ENCODE measurements at places on chromosomes 2 and 18.

DNA sequence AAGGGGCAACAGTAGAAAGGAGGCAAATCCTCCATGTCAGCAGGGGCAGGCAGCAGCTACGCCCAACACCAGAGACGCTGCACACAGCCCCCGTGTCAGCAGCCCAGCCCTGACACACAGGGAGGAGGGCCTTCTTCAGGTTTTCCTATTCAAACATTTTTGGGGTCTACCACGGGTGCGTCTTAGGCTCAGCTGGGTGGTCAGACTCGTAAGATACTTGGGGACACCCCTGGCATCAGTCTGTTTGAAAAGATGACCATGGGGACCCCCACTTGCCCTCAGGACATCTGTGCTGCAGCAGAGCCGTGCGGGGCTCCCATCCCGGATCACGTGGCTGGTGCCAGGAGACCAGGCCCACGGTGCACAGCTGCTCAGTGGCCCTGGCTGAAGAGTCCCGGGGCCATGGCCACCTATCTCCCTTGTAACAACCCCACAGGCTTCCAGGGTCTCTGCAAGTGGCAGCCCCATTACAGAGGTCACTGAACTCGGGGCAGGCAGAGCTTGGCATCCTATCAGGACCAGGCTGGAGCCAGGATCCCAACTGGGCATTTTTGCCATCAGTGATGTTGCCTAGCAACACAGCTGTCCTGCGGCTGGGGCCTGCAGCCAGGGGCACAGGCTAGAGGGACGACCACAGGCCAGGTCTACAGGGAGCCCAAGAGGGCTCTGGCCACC, 82.5 kb downstream of the EDAR start:
- no peak for DNase-seq

DNA sequence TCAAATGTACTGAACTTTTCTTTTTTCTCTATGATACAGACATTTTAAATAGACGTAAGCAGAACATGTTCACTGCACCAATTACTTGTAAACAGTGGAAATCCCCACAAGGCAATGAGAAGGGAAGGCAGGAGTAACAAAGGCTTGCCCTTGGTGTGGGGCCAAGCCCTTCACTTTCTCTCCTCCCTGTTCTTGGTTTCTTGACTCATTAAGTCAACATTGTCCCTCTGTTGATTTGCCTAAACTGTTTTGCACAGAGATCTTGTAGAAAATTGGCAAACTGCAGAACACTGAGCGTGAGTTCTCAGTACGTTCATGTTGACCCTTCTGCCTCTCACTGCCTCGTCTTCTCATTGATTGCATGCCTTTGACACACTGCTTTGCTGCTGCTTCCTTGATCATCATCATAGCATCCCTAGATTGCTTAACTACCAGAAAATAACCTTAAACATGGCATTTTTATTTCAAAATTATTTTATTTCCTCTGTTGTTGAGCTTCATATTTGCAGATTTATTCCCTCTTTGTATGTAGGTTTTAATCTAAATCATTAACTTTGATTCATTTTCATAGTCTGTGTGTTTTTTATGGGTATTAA, 257.7 kb downstream of the PTGR3 start:
- no peak for DNase-seq

- no peak for DNase-seq
These were observed 37.4 kb downstream of the RTN4 start for GRCh38 chr2:55012672-55013484.

GRCh38 chr18:3248658-3249359, 1.2 kb downstream of the MYL12A start:
- no peak for DNase-seq

DNA sequence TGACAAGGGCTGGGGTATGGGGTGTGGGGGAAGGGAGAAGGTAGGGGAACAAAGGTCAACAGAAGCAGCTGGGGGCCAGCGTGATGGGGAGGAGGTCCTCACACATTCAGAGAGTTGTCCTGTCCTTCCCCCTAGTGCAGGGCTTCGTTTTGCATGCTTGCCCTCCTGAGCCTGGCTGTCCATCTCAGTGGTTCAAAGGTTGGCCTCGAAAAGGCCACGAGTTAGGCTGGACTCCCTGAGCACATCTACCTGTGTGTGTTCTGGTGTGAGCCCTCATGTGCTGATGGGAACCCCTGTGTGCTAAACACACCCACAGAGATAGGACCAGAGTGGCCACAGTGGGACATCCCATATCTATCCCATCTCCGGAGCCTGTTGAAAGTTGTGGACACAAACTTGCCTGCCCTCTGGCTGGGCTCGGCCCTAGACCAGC, 51.9 kb downstream of the EPAS1 start:
- no peak for DNase-seq

- DNase-seq = no peak
These were observed 228.6 kb downstream of the TNS1 start for GRCh38 chr2:217774232-217774631.

DNA sequence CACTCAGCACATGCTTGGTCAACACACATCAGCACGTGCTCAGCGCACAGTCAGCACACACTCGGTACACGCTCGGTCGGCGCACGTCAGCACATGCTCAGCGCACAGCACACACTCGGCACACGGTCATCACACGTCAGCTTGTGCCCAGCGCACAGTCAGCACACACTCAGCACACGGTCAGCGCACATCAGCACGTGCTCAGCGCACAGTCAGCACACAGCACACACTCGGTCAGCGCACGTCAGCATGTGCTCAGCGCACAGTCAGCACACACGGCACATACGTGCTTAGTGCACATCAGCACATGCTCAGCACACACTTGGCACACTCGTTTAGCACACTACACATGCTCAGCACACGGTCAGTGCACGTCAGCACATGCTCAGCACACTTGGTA, 49.7 kb upstream of the NFATC1 start:
- DNase-seq = no peak

GRCh38 chr2:86513948-86514660, 49.1 kb downstream of the CHMP3 start:
- DNase-seq = no peak

DNA sequence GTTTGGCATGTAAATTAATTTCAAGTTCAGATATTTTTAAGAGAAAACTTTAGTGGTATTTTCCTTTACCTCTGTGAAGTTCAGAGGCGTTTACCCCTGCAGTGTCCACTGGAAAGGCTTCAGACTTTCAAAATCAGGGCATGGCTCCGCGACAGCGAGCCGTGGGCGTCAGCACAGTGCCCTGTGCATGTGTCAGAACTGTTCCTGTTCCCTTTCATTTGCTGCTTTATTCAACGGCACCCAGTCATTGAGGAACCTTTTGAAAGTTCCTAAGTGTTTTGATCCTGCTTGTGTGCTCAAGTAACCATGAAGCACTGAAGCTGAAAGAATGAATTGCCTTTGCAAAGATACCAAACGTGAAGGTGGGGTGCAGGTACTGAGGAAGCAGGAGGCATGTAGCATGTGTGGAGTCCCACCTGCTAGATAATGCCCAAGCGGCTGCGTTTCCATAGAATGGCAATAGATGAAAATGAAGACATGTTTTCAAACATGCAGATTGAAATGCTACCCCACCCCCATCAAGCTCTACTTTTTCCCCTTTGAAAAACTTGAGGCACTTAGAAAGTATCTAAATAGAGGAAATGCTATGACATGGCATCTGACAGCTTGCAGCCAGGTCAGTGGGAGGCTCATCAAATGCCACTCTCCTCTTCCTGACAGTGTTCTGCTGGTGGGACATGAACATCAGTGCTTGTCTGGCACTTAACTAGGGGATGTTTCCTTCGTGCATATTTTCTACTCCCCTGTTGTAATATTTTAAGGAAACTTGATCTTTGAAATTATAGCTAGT, 148.6 kb downstream of the ZNF236 start:
- no peak for DNase-seq

DNA sequence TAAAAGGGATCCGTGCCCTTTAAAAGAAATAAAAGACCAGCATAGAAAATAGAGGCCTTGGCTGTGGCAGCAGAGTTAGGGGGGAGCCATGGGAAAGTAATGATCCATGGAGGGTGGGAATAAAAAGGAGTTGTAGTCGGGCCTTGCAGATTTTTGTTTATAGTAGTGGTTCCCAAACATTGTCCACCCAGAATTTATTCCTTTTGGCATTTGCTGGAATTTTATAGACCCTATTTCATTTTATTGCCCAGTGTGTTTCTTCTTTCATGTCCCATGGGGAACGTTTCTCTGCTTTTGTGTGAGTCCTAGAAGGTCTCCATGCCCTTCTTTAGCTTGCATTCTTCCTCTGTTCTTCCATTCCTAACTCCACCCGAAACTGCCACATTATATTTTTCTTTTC, 222.2 kb downstream of the LTBP1 start:
- DNase-seq = no peak

DNA sequence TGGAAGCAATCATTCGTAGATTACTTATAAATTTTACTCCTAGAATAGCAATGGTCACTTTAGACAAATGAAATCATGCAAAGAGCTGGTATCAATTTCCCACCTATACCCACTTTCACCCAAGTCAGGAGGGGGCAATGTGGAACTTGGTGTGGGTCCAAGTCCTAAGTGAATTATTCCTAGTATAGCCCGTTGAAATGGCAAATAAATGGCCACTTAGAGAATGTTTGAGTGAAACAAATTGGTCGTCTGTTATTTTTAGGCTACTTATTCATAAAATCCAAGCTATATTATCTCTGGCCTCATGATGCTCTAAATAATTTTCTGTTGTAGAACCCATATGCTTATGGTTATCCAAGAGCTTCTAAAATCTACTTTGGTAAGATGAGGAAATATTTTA, 98.1 kb downstream of the MYO3B start:
- DNase-seq = no peak

DNA sequence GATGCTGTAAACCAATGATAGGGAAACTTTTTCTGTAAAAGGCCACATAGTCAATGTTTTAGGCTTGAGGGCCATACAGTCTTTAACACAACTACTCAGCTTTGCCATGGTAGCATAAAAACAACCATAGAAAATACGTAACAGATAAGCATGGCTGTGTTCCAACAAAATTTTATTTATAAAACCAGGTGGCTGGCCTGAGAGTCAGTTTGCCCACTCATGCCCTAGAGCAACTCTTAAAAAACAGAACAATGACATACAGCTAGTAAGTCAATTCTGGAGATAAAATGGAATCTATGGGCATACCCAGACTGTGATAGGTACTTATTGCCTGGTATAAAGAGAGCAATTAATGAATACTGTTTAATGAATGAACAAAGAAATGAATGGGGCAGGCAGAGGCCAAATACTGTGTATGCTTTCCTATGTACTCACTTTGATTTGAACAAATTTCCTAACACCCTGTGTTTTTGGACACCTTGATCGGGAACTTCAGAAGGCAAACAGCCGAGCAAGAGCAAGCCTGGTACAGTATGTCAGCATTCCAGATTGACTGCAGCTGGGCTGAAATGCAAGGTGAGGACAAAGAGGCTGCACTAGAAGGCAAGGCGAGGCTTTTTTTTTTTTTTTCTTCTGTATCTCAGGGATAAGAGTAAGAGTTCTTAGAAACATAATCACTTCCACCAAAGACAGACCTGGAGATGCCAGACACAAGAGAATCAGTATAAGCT, 315.3 kb downstream of the CLIP4 start:
- no peak for DNase-seq

DNA sequence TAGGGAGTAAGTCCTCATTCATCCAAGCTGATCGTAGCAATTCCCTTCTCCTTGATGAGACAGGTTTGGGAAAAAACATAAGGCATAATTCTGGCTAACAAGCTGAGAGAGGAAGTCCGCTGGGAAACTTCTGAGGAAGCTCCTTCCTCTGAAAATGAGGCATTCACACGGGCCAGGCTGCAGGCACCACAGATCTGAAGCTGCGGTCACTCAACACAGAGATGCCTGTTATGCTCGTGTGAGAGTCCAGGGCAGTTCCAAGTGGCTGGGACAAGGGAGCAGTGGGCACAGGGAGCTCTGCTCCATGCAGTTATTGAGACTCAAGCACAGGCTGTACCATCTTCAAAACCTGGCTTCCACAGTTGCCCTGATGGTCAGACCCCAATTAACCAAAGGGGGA, 200.9 kb upstream of the ID2 start:
- no peak for DNase-seq

- DNase-seq = no peak
These were observed 736.5 kb downstream of the EPHA4 start for GRCh38 chr2:220835583-220835982.

DNA sequence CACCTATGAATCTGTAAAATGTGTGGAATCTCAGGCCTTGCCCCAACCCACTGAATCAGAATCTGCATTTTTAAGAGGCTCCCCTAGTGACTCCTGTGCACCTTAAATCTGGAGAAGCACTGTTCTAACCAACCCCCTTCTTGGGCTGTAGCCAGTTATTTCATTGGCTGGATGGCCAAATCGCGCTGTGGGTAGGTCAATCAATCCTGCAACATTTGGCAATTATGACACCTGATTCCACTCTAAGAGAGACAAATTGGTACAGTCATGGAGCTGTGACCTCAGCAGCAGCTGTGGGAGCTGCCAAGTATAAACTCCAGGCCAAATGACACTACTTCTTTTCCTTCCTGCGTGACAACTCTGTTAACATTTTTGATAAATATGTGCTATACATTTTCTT, 208.7 kb downstream of the CLIP4 start:
- no peak for DNase-seq

GRCh38 chr2:170354855-170355780, 177.2 kb downstream of the MYO3B start:
- DNase-seq = no peak

DNA sequence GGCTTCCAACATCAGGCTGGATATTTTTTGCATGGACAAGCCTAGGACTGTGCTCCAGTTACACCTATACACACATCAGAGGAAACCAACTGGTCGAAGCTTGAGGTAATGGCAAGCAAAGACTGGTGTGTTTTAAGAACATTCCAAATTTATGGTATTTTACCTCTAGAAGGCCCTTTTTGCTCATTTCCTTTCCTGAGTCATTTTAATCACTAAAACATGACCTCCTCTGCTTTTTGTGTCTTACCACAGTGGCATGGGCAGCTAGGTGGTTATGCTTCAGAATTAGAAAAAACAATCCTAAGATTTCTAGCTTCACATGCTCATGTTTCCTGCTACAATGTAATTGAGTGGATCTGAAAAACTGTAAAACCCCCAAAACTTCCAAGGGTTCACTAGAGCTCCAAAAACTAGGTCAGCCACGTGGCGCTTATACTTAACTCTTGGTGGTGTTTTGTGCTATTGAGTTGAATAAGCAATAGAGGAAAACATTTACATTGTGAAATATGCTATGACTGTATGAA, 30.6 kb upstream of the CHRNA1 start:
- no peak for DNase-seq

DNA sequence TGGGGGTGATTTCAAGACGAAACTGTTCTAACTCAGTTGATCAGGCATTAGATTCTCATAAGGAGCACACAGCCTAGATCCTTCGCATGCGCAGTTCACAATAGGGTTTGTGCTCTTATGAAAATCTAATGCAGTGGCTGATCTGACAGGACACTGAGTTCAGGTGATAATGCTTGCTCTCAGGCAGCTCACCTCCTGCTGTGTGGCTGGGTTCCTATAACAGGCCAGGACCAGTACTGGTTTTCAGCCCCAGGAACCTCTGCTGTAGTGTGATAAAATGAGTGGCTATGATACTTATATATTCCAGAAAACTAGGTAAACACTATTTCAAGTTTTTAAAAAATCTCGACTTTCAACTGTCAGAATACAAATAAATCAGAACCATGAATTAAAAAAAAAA, 271.4 kb downstream of the GALNT13 start:
- DNase-seq = no peak
